GDM1 (cell line): ENCODE measurements at places on chromosomes 12 and 14.

DNA sequence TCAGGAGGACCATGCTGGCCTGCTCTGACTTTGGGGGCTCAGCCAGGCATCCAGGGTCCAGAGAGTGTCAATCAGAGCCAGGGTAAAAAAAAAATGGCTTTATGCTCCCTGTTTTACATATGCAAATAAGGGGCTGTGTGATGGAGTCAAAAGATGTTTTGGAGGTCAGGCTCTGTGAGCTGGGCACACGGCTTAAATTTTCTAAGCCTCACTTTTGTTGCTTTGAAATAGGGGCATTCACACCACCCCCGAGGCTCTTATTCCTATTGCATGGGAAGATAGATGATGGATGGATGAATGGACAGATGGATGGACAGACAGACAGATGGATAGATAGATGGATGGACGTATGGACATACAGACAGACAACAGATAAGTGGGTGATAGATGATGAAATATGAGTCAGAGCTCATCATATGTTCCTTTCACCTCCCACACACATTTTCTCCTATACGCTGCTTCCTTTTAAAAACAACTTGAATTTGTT, 42.7 kb downstream of the RIN3 start:
- DNase-seq, result no peak

DNA sequence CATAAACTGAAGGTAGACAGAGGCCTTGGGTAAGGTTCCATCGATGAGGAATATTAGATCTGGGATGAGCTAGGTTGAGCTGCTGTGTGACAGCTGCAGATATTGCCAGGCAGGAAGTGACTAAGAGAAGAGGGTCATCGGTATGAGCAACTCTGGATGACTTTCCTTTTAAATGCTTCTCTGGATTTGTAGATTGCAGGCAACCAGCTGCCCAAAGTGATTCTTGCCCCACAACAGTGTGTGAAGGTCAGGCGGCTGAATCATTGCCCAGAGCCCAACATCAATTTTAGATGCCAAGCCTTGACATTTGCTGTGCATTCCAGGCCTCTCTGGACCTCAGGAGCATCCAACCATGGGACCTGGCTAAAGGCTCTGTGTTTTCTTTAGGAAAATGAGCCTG, 255.9 kb downstream of the DPF3 start:
- DNase-seq, result no peak

- no peak for DNase-seq
Observed at GRCh38 chr14:99035268-99035667, 236.7 kb downstream of the BCL11B start.

GRCh38 chr12:52029685-52030084, 21.6 kb upstream of the NR4A1 start:
- DNase-seq, result no peak

GRCh38 chr12:114263056-114263805, 142.7 kb downstream of the TBX5 start:
- DNase-seq, result no peak

DNA sequence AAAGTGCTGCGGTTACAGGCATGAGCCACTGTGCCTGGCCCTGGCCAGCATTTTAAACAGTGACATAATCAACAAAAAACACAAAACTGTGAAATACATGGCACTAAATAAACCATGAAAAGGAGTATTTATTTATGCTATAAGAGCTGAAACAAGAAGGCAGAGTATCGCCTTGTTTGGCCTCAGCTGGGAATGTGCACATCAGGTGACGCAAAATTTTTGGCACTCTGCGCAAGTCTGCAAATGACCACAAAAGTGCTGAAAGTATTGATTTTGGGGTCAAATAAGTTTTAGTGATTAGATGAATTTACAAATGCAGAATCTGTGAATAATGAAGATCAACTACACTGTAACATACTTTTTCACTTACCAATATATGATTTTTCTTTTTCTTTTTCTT, 36.6 kb upstream of the NFKBIA start:
- no peak for DNase-seq

GRCh38 chr14:95034788-95035187, 122.5 kb downstream of the DICER1 start:
- no peak for DNase-seq

DNA sequence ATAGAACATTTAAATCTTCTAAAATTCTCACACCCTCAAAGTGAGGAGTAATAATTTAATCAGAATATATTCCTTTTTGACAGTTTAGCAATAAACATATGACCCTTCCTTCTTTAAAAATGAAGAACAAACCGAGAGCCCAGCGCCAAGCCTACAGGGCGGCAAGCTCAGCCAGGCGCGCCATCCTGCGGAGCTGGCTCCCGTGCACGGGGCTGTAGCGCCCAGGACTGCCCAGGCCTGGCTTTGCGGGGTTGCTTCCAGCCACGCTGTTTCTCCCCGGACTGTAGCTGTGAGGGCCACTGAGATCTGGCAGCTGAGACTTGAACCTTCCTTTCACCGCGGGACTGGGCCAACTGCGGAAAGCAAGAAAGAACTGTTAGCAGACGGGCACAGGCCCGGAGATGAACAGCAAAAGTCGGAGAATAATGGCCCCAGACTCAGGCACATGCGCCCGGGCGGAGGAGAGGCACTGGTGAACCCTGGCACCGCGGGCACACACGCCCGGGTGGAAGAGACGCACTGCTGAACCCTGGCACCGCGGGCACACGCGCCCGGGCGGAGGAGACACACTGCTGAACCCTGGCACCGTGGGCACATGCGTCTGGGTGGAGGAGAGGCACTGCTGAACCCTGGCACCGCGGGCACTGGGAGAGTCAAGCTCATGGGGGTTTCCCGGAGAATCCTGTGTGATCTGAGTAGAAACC, 16.6 kb downstream of the PGAM5 start:
- DNase-seq, result no peak

DNA sequence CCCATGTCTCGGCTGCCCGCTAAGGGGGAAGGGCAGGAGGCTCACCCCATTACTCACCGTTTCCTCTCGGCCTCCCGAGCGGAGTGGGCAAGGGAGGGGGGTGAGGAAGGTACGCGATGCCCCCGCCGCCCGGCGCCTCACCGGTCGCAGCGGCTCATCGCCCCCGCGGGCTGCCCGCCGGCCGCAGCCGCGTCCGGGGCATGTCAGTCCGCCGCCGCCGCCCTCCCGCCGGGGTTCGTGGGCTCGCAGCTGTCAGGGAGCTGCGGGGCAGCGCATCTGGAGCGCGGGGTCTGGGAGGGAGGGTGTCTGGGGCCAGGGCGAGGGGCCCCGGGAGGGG, 461 bp downstream of the SLC8A3 start:
- DNase-seq, result no peak

GRCh38 chr14:54348923-54349620, 47.7 kb upstream of the CDKN3 start:
- DNase-seq, result no peak

DNA sequence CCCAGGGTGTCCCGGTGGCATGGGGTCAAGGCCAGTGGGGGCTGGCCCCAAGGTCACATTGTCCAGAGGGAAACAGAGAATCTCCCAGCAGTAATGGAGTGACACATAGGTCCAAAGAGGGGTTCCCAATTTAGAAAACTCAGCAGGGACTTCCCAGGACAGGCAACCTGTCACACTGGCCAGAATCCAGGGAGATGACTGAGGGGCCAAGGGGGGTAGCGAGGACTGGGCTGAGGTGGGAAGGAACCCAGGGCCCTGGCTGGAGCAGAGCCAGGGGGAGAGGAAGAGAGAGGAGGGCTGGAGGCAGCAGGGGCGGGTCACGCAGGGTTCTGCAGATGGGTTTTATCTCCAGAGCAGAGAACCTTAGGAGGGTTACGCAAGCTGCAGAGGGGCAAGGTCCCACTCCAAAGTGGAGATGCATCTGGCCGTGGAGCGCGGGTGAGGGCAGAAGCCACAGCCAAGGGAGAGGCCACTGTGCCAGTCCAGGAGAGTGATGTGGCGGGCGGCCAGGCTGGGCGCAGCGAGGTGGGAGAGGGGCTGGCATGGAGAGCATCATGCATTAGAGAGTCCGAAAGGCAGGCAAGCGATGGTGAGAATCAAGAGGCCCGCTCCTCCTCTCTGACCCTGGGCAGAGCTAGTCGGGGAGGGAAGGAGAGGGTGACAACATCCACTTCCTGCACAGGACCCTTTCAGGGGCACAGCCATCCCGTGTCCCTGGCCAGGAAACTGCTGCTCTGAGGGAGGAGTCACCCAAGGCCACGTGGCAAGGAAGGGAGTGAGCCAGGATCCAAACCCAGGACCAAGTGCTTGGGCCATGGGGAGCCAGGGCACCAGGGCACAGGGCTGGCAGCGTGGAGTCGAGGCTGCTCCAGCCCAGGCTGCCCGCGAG, 29.0 kb downstream of the NCOR2 start:
- DNase-seq, result no peak

DNA sequence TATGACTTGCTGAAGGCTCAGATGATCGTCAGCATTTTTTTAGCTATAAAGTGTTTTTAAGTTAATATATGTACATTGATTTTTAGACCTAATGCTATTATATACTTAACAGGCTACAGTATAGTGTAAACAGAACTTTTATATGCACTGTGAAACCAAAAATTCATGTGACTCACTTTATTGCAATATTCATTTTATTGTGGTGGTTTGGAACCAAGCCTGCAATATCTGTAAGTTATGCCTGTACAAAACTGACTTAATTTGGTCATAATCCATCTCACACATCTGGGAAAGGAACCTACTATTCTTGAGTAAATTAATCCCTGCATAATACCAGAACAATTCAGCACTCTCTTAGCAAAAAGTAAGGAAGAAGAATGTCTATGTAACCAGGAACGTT, 390.7 kb downstream of the SYT1 start:
- no peak for DNase-seq

GRCh38 chr12:8989413-8989812, at the start of gene KLRG1:
Gene KLRG1, plus strand, starts transcription at chr12:8989546. Its CDS starts 90 bp downstream, at chr12:8989636.
- peak; percentile 45 for DNase-seq

GRCh38 chr14:29165431-29165830, 398.8 kb downstream of the FOXG1 start:
- DNase-seq, result no peak

- DNase-seq, result no peak
Observed at GRCh38 chr14:75827331-75827730, 154.5 kb downstream of the TGFB3 start.

DNA sequence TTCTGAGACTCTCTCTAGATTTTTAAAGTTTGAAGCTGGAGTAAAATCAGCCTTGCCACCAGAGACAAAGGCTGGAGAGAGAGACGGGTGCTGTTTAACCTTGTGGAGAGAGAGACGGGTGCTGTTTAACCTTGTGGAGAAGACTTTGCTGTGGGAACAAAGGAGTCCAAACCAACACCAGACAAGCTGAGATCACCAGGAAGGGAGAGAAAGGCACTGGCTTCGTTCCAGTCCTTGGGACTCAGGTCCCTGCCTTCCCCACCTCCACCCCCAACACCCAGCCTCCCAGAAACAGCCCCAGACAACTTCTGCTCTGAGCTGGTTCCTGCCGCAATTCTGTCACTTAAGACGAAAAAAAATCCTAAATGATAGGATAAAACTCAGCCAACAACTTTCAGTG, 1389.3 kb downstream of the AACS start:
- DNase-seq, result no peak

DNA sequence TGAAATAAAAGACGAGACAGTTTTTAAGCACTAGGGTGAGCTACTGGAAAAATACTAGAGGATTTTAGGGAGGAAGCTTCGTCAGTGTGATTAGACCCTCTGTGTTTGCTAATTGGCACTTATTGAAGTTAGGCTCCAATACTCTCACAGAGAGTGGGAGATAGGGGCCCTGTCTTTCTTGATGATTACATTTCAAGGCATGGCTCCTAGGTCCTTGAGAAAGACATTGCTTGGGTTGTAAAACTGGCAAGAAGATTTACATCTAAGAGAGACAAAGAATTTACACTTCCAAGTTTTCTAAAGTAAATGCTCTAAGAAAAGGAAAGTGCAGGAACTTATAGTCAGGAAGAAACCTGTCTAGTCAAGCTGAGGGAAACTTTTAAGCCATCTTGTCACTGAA, 183.2 kb downstream of the C12orf50 start:
- no peak for DNase-seq

DNA sequence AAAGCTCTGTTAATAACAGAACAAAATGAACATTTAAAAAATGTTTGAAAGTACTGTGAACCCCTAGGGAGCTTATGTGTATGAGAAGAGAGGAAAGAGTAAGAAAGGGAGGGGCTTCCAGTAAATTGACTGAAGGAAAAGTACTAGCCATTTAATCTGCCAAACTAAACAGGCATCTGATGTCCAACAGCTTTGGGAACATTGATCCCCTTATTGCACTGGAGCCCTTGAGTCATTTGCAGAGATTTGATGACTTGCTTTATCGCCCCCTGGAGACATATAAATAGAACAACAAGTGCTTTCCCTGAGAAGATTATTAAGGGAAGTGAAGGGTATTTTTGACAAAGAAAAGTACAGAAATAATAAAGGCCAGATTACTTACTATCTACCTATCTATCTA, 319.3 kb upstream of the NOVA1 start:
- no peak for DNase-seq

DNA sequence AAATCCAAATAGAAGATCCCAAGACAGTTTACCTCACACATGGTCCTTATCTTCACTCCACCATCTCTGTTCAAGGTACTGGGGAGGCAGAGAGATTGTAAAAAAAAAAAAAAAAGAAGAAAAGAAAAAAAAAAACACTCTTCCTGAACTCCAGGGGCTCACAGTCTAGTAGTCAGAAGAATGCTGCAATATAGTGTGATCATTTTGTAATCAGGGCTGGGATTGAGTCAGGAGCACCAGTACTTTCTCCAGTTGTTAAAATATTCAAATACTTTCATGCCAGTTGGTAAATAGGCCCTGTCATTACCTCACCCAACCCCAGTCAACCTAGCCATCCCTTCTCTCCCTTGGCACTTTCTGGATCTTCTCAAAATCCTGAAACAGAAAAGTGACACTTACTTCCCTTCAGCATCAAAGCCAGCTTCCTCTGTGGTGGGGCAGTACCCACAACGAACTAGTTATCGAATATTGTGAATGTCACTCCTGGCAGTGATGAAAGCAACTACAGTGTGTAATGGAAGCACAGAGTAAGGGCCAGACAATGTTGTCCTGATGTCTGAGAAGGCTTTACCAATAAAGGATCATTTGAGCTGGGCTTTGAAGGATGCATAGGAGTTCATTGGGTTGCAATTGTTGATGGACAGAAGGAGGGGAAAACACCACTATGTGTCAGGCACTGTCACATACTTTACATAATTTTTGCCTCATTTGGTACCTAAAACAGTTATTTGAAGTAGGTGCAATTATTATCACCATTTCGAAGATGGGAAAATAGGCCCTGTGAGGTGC, 44.3 kb upstream of the HSPB8 start:
- DNase-seq, result no peak

- DNase-seq, result no peak
Observed at GRCh38 chr12:105820429-105821125, 318.2 kb downstream of the NUAK1 start.

- DNase-seq, result no peak
Observed at GRCh38 chr12:92971859-92972524, 42.9 kb upstream of the EEA1 start.

GRCh38 chr14:26398616-26399015, 199.2 kb downstream of the NOVA1 start:
- no peak for DNase-seq

GRCh38 chr12:64256166-64256800, 34.2 kb upstream of the KICS2 start:
- DNase-seq, result no peak

GRCh38 chr12:121003650-121004049, 12.6 kb downstream of the C12orf43 start:
- DNase-seq, result no peak
